ENCODE measurements at places on chromosomes 6 and 20. TPM values are rescaled to one million over a fixed set of nuclear protein-coding genes. Genes with fewer than 3 reads are reported as not detected.

Gene MOXD1
- 11.9 TPM for total RNA-seq

Gene USP49
- total RNA-seq, result 1.6 TPM

Gene FAM83D
- 105 TPM for total RNA-seq

Gene CLPSL2
- not detected for total RNA-seq

Gene ZNF831
- total RNA-seq, result 1.7 TPM

Gene SLC16A10
- total RNA-seq, result 3.4 TPM

Gene PLEKHG1
- 22.7 TPM for total RNA-seq

Gene MYLK2
- not detected for total RNA-seq

Gene NKX2-2
- not detected for total RNA-seq

Gene NSFL1C
- 41.5 TPM for total RNA-seq

Gene HLA-DRB5
- total RNA-seq, result not detected

GRCh38 chr6:159039885-159040258 is 4.9 kb downstream of the TAGAP start:
- DNase-seq, result no peak

DNA sequence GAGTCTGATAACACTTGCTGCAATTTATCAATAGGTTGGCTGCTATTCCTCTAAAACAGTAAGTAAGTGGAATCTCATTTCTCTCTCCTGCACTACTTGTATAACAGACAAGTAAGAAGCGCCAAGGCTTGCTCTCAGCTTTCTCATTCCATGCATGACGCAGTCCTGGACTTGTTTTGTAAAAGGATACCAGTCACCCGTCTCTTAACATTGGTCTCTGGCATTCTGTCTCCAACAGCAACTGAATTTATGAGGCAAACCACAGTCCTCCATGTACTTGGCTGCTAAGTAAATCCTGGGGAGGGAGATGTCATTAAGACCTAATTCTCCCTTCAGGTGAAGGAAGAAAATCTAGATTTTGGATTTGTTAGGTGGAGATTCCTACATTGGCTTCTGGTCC is 115.4 kb downstream of the OPN5 start:
- DNase-seq, result no peak

DNA sequence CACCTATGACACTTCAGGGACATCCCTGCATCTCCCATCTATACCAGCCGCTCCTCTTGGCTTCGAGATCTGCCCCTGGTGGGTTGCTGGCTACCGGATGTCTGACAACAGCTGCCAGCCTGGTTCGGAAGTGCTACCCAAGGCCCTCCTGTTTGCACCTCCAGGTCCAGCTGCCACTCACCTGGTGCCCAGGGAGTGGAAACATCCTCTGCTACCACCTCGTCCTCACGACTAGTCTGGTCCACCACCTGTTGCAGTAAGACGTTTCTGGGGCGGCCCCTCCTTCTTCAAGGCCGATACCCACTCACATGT is 8.3 kb upstream of the PCMTD2 start:
- DNase-seq, result no peak

- no peak for DNase-seq
Observed at GRCh38 chr6:5506149-5506548, 244.8 kb downstream of the FARS2 start.

DNA sequence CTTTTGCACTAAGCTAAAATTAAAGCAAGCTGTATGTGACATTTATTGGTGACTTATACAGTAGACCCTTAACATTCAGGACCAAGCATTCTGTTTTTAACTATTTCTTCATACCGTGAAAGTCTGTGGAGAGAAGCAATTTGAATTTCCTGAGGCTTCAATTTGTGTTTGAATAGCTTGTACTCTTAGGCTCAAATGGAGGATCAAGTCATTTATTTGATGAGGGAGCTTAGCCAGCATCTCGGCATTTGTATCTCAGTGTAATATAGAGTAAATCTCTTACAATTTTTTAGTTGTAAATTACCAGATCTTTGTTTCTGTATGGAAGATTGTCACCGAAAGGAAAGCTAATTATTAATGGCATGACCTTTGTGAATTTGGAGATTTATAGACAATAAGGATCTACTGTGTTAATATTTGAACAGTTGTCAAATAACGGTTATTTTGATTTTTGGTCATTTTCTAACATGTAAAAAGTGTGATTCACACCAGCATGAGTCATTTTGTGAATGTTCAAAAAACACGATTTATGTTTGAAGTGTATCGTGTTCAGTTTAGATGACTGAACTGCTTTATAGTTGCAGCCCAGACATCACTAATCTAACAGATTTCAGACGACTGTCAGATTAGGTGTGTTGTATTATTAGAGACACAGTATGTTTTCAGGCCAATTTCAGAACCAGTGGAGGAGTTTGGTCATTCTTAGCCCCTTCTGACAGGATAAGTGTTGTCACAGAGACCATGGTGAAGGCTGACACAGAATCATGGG is 332.9 kb downstream of the CDKAL1 start:
- no peak for DNase-seq

GRCh38 chr6:15518057-15518456 is 144.8 kb downstream of the DTNBP1 start:
- DNase-seq, result no peak

GRCh38 chr20:41064377-41064776 is 35.8 kb downstream of the TOP1 start:
- no peak for DNase-seq

- no peak for DNase-seq
Observed at GRCh38 chr6:85580878-85581267, 12.8 kb downstream of the SNX14 start.

GRCh38 chr20:25539742-25540672 is 45.3 kb downstream of the NINL start:
- DNase-seq, result no peak

DNA sequence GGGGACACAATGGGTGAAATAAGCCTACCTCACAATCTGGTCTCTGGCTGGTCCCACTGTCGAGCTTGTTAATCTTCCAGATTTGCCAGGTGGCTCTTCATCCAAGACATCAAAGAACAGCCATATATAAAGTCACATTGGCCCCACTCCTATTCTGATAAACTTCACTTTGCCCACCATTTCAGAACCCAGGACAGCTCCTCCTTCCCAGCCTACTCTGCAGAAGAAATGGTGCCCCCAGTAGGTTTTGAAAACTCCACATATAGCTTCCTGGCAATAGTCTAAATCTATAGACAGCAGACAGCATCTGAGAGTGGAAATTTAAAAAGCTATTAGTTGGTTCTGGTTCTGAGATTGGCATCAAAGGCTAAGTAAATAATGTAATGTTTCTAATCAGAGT is 143.1 kb upstream of the PCSK2 start:
- no peak for DNase-seq

DNA sequence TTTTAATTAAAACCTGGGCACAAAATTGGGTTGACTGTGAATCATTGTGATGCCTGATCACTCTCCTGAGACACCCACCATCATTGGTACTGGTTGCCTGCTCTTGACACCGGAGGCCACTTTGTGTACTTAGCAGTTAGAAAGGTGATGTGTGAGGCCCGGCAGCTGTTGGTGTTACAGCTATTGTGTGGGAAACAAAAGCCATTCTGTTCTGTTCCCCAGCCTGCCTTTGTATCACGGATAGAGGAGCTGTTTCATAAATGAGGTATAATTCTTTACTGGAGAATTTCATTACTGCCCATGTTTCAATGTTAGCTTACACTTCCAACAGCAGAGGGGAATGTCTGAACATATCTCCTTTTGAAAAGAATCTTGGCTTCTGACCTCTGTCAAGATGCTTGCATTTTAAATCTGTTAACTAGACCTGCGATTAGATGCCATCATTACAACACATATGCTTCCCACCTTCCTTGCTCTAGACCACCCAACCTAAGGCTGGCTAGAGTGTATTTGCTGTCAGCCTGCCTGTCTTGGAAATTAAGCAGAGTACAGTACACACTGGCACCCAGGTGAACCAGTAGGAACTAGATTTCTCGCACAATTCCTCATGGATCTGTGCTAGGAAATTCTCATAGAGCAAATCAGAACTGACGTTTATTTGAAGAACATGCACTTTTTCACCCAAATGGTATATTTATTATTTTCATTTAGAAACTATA is 142.4 kb upstream of the INSM1 start:
- DNase-seq, result no peak

DNA sequence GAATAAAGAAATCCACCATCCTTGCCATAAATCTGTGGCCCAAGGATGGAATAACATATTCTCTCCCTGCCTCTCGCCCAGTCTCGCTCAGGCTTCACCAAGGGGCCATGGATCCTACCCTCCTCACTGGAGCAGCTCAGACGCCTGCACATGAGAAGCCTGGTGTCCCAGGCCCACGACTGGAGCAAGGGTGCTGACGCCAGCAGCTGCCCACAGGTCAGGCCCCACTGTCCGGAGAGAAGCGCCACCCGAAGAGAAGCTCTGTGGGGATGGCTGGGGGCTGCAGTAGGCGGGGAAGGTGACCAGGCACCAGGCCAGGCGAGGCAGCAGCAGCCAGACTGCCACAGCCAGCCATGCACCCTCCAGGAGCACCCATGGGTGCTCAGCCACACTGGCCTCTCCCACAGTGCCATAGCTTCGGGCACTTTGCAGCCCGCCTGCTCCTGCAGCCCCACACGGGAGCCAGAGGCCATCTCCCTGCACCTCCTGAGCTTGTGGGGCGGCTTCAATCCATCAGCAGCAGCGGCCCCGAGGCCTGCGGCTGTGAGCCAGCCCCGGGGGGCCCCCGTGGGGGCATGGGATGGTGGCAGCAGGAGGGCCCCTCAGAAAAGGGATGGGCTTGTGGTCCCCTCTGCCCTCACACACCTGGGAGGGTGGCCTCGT is 286.2 kb upstream of the SGK1 start:
- DNase-seq, result no peak

DNA sequence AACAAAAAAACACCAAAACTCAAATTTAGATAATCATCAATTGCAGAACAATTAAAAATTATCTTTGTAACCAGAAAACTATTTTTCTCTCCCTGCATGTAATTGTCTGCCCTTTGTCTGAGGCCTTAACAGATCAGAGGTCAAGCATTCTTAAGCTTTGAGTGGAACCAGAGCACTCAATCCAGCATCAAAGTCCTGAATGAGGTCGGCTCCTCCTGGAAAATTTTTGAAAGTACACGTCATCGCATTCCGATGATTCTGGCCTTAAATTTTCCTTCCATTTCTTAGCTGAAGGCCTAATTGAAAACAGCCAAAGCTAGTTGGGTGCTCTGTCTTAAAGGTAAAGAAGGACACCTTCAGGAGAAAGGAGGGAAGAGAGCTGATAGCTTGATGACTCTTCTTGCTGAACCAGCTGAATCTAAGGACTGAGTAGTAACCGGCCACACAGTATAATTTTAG is 510.2 kb upstream of the SULF2 start:
- DNase-seq, result no peak

- no peak for DNase-seq
Observed at GRCh38 chr6:124999105-124999764, 37.0 kb downstream of the RNF217 start.

DNA sequence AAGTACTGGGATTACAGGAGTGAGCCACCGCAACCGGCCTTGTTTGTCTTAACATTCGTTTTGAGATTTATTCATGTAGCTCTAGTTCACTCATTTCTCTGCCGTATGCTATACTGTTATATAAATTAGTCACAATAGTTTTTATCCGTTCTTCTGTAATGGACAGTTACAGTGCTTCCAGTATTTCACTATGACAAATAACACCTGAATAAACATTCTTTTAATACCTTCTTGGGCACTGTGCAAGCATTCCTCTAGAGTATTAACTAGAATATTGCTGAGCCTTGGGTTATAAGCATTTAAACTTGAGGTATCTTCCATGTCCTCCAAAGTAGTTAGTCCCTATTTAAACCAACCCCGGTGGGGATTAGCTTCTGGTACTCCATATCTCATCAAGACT is 45.6 kb downstream of the STK38 start:
- no peak for DNase-seq

DNA sequence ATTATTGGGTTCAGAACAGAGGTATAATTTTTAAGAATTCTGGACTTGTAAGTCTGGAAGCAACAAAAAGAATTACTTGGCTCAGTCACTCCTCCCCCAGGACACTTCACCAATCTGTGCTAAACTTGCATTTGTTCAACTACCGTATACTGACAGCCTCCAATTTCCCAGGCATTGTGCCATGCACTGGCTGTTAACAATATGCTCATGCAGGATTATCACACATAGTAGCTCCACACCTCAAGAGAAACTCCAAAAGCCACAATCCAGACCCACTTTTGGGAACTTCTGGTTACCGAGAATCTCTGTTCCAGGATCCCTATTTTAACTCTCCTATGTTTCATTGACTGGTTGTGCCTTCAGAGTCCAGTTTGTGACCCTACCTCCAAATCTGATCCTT is 7.7 kb downstream of the ADGRF1 start:
- no peak for DNase-seq
